ENCODE measurements at places on chromosomes 4 and X. TPM values are rescaled to one million over a fixed set of nuclear protein-coding genes. Genes with fewer than 3 reads are reported as not detected.
A peak's percentile ranks its signal among the peaks of the same experiment; 100 is the strongest.

Gene TEX13B
- not detected for total RNA-seq

Gene CAMK2D
- 42.8 TPM for total RNA-seq

- H3K27ac ChIP-seq, result no peak overlapping the region
- no peak overlapping the region for H3K4me3 ChIP-seq
- no peak for DNase-seq
- H3K36me3 ChIP-seq, result no peaks in the 10 kb centered on the region
- no peaks in the 10 kb centered on the region for H3K27me3 ChIP-seq
Observed at GRCh38 chrX:23505531-23506303, 161.6 kb upstream of the PRDX4 start.

Gene SPANXN3
- not detected for total RNA-seq

DNA sequence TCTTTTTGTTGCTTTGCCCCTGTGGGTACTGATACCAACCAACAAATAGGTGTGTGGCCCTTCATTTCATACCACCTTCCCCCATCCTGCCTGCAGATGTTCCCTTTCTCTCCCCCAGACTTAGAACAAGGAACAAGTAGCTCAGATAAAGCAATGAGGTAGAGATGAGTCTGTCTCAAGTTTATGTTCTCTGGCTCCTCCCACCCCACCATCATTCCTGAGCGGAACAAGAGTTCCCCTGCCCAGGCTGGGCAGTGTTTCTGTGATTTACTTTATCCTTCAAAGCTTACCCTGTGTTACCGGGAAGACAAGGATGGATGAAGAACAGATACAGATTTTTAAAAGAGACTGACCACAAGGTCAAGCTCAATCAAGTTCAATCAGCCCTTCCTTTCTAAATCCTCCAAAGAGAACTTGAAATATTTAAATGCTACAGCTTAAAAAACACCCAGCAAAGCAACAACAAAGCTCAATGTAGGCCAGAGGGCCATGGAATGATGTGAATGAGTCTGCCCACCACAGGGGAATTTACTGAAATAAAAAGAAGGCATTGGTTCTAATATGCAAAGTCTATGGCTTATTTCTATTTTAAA, 80.1 kb upstream of the UCP1 start:
- peaks cover 7% of the 10 kb centered on the region for H3K36me3 ChIP-seq
- H3K27me3 ChIP-seq, result no peaks in the 10 kb centered on the region
- DNase-seq, result no peak
- H3K4me1 ChIP-seq, result peaks cover under 1% of the 10 kb centered on the region
- H3K4me3 ChIP-seq, result no peak overlapping the region
- H3K27ac ChIP-seq, result no peak overlapping the region

Gene SPANXC
- total RNA-seq, result 4.4 TPM

DNA sequence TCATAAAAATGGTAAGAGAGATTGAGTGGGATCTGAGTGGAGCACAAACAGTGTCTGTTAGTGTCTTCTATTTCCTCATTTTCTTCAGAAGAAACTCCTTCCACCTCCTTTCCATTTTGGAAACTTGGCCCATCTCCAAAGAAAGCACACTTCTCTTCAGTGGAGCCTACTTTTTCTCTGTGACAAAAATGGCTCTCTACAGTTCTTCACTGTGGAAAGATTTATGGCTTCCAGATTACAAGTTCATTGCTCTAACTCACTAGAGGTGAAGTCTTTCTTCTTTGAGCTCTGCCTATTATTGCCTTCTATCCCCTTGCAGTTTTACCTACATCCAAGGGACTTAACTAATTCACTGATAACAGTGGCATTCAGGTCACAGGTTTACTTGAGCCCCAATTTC, 325.8 kb downstream of the ANTXR2 start:
- H3K4me3 ChIP-seq, result no peak overlapping the region
- H3K4me1 ChIP-seq, result no peaks in the 10 kb centered on the region
- H3K36me3 ChIP-seq, result no peaks in the 10 kb centered on the region
- H3K27ac ChIP-seq, result no peak overlapping the region

GRCh38 chr4:62482355-62482754, 1282.2 kb downstream of the ADGRL3 start:
- no peaks in the 10 kb centered on the region for H3K4me1 ChIP-seq
- H3K27me3 ChIP-seq, result no peaks in the 10 kb centered on the region
- H3K4me3 ChIP-seq, result no peak overlapping the region
- H3K36me3 ChIP-seq, result no peaks in the 10 kb centered on the region
- DNase-seq, result no peak

Gene IL2
- not detected for total RNA-seq

Gene ADH4
- total RNA-seq, result not detected

Gene CT45A10
- not detected for total RNA-seq

DNA sequence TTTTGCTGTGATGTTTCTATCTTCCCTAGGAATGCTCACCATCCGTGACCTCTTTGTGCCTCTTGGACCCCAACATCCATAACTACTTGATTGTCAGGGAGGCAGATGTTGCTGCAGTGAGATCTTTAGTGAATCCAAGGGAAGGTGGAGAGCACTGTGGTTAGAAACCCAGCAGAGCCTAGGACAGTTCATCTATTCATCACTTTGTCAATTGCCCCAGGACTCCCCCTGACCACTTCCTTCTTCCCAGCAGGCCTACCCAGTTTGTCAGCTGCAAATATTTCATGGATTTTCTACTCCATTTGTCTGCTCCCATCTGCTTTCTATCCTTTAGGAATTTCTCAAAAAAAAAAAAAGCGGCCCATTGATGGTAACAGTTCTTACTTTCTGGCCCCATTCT, 942.8 kb downstream of the PCDH7 start:
- no peaks in the 10 kb centered on the region for H3K36me3 ChIP-seq
- H3K27ac ChIP-seq, result no peak overlapping the region
- H3K4me3 ChIP-seq, result no peak overlapping the region
- DNase-seq, result no peak
- H3K4me1 ChIP-seq, result no peaks in the 10 kb centered on the region

GRCh38 chr4:1414831-1415680, 8.8 kb upstream of the NKX1-1 start:
- H3K36me3 ChIP-seq, result no peaks in the 10 kb centered on the region
- peak; percentile 28 for DNase-seq
- no peaks in the 10 kb centered on the region for H3K27me3 ChIP-seq
- no peak overlapping the region for H3K27ac ChIP-seq
- no peak overlapping the region for H3K4me3 ChIP-seq

- H3K36me3 ChIP-seq, result no peaks in the 10 kb centered on the region
- no peak for DNase-seq
- no peak overlapping the region for H3K27ac ChIP-seq
- H3K27me3 ChIP-seq, result no peaks in the 10 kb centered on the region
Observed at GRCh38 chr4:21242163-21242562, 541.9 kb downstream of the PACRGL start.

Gene NLRP2B
- total RNA-seq, result not detected

GRCh38 chrX:109281483-109282275, 200.2 kb downstream of the GUCY2F start:
- no peaks in the 10 kb centered on the region for H3K4me1 ChIP-seq
- no peaks in the 10 kb centered on the region for H3K36me3 ChIP-seq
- no peak overlapping the region for H3K4me3 ChIP-seq
- no peaks in the 10 kb centered on the region for H3K27me3 ChIP-seq
- H3K27ac ChIP-seq, result no peak overlapping the region

- no peaks in the 10 kb centered on the region for H3K27me3 ChIP-seq
- no peak overlapping the region for H3K27ac ChIP-seq
- DNase-seq, result no peak
- H3K4me1 ChIP-seq, result no peaks in the 10 kb centered on the region
- no peak overlapping the region for H3K4me3 ChIP-seq
Observed at GRCh38 chr4:45102716-45103115, 376.4 kb upstream of the GNPDA2 start.

DNA sequence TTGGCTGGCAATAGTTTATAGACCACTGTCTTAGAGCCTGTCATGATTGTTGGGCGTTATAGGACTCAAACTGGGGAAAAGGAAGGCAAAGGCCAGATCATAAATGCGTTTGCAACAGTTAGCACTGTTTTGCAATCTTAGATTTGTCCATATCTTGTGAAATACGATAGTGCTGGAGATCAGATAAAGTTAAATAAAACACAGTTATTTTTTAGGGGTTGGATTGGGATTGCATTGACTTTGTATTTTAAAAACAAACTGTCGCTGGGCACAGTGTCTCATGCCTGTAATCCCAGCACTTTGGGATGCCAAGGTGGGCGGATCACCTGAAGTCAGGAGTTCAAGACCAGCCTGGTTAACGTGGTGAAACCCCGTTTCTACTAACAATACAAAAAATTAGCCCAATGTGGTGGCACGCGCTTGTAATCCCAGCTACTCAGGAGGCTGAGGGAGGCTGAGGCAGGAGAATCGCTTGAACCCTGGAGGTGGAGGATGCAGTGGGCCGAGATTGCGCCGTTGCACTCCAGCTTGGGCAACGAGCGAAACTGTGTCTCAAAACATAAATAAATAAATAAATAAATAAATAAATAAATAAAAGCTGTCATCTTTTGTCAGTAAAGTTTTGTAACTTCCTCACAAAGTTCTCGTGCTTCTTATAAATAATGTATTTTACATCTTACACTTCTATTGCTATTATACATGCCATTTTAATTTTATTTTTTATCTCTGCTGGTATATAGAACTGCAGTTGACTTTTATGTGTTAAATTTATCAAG, 117.2 kb downstream of the KDM6A start:
- no peak for DNase-seq
- H3K36me3 ChIP-seq, result no peaks in the 10 kb centered on the region
- no peak overlapping the region for H3K27ac ChIP-seq
- H3K4me3 ChIP-seq, result no peak overlapping the region
- H3K4me1 ChIP-seq, result no peaks in the 10 kb centered on the region

DNA sequence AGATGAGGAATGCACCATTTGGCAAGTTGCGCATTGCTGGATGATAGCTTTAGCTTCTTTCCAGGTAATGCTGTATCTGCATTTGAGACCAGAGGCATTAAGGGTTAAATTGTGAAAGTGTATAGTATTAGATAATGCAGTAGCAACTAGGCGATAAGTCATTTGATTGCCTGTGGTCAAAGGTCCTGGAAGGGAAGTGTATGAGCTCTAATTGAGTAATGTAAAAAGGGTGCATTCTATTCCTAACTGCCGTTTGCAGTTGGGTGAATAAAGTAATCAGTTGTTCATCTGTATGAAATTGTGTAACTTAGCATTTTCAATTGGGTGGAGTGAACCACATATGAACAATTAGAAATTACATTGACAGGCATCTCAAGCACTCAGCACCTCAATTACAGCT, 54.5 kb upstream of the WDR1 start:
- no peak for DNase-seq
- H3K36me3 ChIP-seq, result no peaks in the 10 kb centered on the region
- H3K4me3 ChIP-seq, result no peak overlapping the region
- H3K4me1 ChIP-seq, result no peaks in the 10 kb centered on the region
- no peak overlapping the region for H3K27ac ChIP-seq
- H3K27me3 ChIP-seq, result no peaks in the 10 kb centered on the region

Gene CXCL11
- total RNA-seq, result not detected

Gene LRCH2
- 0.03 TPM for total RNA-seq

DNA sequence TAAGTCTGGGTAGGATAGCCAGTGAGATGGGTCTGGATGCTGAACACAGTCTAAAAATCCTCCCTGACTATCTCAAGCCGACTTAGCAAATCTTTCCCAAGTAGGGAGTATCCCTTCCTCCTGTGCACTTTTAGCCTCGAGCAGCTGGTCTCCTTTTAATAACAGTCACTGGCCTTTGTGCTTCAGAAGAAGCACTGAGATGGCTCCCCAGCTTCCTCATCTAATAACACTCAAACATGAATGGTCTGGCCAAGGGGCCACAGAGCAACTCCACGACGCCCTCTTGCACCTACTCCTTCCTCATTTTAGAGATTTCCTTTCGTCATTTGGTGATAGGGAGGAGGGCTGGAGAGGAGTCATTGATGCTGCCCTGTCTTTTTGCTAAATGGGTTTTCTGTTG, 78.8 kb upstream of the TMEM150C start:
- DNase-seq, result no peak
- no peaks in the 10 kb centered on the region for H3K36me3 ChIP-seq
- no peak overlapping the region for H3K4me3 ChIP-seq
- peaks cover 8% of the 10 kb centered on the region for H3K4me1 ChIP-seq
- H3K27ac ChIP-seq, result no peak overlapping the region
- no peaks in the 10 kb centered on the region for H3K27me3 ChIP-seq

DNA sequence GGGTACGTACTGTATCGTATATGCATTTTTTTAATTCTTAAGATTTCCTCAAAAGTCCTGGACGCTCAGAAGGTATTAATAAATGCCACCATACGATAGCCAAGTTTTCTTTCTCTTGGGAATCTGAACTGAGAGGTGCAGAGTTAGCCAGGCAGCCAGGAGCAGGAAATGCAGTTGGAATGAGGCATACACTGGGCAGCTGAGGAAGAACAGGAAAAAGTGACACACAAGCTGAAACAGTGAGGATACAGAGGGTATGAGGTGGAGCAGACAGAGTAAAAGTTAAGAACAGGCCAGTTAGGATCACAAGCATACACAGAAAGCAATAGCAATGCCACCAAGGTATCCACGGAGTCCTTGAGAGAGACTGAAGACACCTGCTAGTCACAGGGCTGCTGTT, 13.4 kb downstream of the UFSP2 start:
- H3K4me1 ChIP-seq, result no peaks in the 10 kb centered on the region
- DNase-seq, result no peak
- H3K27me3 ChIP-seq, result no peaks in the 10 kb centered on the region
- H3K4me3 ChIP-seq, result no peak overlapping the region
- no peak overlapping the region for H3K27ac ChIP-seq

Gene MEPE
- 0.24 TPM for total RNA-seq

- H3K27ac ChIP-seq, result no peak overlapping the region
Observed at GRCh38 chrX:118569676-118570075, 74.1 kb downstream of the DOCK11 start.

- no peaks in the 10 kb centered on the region for H3K27me3 ChIP-seq
- no peak overlapping the region for H3K4me3 ChIP-seq
- H3K36me3 ChIP-seq, result no peaks in the 10 kb centered on the region
- H3K27ac ChIP-seq, result no peak overlapping the region
Observed at GRCh38 chr4:180448306-180448705, 1794.9 kb upstream of the TENM3 start.

DNA sequence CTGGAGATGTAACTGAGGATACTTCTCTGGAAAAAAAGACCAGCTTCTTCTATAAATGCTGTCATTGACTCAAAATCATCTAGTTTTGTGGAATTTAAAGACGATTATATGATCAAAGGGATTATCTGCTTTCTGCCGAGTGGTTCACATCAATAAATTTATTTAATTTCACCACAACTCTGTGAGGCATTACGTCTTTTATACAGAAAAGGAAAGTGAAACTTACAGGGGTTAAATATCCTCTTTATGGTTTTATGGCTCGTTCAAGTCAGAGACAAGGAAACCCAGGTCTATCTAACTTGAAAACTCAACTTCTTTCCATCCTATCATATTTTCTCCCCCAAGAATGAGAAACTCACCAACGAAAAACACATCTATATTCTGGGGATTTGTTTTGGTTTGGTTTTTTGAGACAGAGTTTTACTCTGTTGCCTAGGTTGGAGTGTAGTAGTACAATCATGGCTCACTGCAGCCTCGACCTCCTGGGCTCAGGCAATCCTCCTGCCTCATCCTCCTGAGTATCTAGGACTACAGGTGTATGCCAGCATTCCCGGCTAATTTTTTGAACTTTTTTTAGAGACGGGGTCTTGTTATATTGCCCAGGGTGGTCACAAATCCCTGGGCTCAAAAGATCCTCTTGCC, 377.9 kb upstream of the EMCN start:
- H3K27ac ChIP-seq, result no peak overlapping the region
- no peaks in the 10 kb centered on the region for H3K4me1 ChIP-seq
- no peaks in the 10 kb centered on the region for H3K27me3 ChIP-seq
- peak overlapping the region; percentile 21 for H3K4me3 ChIP-seq
- H3K36me3 ChIP-seq, result no peaks in the 10 kb centered on the region

Gene MORC4
- 28.7 TPM for total RNA-seq

Gene NFXL1
- 15.4 TPM for total RNA-seq

All from SJSA1 (cell line).